Fibroblast of skin of right quadriceps (primary cell): ENCODE measurements at places on chromosomes 6 and 20.
A peak's percentile ranks its signal among the peaks of the same experiment; 100 is the strongest.

DNA sequence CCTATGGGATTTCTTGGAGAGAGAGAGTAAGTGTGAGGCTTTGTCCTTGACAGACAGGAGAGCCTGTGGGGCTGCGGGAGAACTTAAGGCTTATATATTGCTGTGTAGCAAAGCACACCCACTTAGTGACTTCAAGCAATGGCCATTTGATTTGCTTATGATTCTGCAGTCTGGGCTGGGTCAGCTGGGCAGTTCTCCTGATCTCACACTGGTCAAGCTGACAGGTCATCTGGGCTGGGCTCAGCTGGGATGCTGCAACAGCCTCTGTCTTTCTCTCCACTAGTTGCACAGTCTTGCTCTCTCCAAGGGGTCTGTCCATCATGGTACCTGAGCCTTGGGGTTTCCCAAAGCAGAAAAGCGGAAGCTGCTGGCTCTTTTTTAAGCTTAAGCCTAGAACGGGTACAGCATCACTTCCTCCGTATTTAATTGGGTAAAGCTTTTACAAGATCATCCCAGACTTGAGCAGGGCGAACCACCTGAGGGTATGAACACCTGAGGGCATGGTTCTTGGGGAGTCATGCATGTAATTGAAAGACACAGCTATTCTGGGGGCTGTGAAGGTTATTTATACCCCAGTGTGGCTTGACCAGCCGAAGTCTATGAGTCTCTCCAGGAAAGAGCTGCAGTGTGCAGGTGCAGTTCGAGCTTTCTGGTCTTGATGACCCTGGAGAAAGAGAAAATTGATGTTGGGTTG lies 13.3 kb upstream of the GGTLC1 start:
- DNase-seq = no peak

DNA sequence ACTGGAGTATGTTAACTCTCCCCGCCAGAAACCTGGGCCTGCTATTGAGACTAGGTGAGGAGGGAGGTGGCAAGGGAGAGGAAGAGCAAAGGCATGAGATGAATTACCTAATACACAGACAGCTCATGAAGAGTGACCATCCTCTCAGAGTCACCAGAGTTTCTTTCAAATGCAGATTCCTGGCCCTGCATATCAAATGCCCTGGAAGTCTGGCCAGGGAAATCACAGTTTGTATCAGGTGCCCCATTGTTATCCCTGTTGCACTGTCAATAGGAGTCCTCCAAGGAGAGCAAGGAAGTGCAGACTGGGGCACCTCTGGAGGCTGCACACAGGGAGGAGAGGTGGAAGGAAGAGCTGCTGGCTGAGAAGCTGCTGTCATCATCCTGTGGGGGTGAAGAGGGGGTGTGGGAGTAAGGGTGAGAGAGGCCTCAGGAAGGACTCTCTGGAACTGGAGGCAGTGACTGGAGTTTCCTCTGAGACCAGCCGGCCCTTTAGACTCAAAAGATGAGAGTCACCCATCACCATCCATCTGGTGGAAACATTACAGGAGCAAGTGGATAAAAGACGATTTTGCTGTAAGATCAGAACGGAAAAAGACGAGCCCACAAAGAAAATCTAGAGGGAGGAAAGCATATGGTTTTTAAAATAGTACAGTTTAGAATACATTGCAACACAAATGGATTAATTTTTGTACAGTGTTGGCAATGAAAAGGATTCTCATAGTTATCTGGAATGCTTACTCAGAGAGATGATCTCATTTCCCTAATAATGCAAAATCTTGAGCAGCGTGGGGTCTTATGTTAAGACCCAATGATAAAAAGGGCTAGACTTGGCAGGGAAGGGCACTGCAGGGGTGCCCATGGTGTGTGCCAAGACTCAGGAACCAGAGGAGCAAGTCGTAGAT lies 268.1 kb downstream of the UST start:
- peak; percentile 86 for DNase-seq

DNA sequence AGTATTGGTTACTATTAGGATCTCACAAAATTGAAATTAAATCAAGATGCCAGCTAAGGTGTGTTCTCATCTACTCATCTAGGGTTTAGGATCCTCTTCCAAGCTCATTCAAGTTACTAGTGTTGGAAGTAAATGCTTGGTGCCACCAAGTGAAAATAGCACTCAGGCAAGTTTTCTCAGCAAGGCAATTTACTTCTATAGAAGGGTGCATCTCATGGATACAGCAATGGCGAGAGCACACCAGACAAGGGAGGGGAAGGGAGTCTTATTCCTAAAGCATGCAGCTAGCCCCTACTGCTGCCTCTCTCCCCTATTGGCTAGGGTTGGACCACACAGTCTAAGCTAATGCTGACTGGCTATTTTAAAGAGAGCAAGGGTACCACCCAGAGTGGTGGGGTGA lies 23.0 kb upstream of the FAM8A1 start:
- no peak for DNase-seq

DNA sequence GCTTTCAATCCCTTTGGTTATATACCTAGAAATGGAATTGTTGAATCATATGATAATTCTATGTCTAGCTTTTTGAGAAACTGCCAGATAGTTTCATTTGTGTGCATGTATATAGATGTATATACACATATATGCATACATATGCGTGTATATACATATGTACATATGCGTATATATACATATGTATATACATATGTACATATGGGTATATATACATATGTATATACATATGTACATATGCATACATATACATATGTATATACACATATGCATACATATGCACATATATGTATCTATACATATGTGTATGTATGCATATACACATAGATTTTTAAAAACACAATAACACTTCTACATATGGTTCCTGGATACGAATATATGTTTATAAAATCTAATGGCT lies 8.4 kb downstream of the SF3B5 start:
- DNase-seq = no peak

GRCh38 chr6:26087284-26088115 lies at the start of gene HFE:
Gene HFE, plus strand, starts transcription at chr6:26087429. Its CDS starts 12 bp downstream, at chr6:26087441.
- DNase-seq = peak; percentile 68

- DNase-seq = peak; percentile 23
Observed at GRCh38 chr6:93468291-93468690, 48.9 kb upstream of the EPHA7 start.

DNA sequence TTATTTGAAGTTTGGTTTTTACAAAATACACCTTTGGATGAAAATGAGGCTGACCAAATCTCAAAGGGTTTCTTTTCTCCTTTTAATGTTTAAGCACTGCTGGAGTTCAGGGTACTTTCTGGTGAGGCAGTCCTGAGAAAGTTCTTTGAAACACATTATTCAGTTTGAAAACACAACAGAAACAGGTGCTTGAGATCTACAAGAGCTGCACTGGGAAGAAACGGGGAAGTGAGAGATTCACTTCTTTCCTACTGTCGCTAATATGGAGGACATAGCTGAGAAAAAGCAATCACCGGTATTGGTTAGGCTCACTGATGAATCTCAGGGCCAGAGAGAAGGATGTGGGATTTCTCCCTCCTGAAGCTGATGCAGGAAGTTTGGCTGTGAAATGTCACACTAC lies 22.9 kb upstream of the TMEM170B start:
- DNase-seq = no peak

- no peak for DNase-seq
Observed at GRCh38 chr6:130776287-130776925, 50.8 kb upstream of the SMLR1 start.

GRCh38 chr6:56992036-56992435 lies 37.1 kb downstream of the BEND6 start:
- DNase-seq = no peak

DNA sequence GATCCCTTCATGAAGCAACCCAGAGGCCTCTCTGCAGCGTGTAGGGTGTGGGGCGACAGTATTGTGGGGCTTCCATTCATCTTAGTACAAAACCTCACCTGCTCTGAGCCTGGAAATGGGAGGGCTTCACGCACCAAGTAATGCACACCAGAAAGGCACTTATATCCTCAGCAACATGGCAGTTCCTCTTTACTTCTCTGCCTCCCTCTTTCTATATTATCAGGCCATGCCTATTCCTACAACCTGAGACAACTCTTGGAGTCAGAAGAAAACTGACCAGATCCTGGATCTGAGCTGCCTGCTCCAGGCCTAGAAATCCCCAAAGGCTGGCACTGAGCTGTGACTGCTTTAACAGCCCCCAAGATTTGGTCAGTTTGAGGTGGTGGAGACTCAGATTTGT lies 7.6 kb upstream of the ZNF76 start:
- no peak for DNase-seq

DNA sequence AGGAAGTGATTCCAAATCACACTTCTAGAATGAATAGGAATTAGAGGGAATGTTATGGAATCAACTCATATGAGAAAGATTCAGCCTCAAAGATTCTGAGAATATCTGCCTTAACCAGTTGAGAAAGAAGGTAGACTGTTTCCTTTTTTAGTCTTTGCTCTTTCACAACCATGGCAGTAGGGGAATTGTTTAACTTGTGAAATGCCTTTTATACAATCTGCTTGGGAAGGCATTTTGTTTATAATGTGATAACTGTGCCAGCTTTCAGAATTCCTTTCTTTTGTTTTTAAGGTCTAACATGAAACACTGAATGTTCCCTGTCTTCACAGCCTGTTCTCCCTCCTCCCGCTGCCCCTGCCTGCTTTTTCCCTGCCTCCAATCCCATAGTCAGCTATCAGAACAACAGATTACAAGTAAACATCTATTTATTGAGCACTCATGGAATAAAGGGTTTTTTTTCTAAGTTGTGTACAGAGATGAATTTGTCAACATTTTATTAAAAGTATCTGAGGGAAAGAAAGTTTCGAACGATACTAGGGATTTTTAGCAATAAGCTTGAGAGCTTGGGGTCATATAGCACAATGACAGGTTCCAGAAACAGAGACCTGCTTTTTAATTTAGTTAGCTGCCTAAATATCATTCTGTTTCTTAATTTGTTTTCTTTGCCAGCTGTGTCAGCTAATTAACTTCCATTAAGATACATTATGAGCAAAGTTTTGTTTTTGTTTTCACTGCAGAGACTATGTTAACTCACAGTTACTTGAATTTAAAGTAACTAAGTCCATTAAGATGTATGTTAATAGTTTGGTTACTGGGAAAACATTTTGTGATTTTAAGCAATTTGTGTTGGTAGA lies 28.3 kb upstream of the FBXO30 start:
- DNase-seq = no peak

DNA sequence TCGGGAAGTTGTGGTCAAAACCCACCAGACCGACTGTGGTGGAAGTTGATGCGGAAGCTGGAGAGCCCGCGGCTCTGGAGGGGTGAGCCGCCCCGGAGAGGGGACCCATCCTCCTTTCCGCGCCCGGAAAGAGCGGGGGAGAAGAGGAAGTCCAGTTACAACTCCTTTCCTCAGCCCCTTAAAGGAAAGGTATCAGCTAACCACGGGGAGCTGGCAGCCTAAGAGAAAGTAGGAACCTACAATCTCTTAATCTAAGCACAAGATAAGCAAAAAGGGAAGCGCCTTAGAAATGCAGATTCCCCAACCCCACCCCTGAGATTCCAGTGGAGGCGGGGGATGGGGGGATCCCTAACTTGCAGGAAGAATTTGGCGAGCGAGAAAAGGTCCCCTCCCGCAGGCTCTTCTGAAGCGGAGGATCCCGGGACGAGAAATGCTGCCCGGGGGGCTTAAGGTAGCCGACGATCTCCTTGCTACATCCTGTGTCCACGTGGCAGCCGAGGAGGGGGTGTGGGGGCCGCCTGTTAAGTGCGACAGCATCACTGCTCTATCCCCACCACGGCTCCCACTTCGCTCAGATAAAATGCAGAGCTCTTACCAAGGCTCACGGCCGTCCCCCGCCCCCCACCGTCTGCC lies 87.5 kb downstream of the ZFP64 start:
- DNase-seq = peak; percentile 47

- DNase-seq = peak; percentile 82
Observed at GRCh38 chr6:74409447-74409846, 713.4 kb downstream of the CD109 start.

GRCh38 chr6:39088331-39088730 lies 26.7 kb downstream of the SAYSD1 start:
- peak; percentile 22 for DNase-seq

DNA sequence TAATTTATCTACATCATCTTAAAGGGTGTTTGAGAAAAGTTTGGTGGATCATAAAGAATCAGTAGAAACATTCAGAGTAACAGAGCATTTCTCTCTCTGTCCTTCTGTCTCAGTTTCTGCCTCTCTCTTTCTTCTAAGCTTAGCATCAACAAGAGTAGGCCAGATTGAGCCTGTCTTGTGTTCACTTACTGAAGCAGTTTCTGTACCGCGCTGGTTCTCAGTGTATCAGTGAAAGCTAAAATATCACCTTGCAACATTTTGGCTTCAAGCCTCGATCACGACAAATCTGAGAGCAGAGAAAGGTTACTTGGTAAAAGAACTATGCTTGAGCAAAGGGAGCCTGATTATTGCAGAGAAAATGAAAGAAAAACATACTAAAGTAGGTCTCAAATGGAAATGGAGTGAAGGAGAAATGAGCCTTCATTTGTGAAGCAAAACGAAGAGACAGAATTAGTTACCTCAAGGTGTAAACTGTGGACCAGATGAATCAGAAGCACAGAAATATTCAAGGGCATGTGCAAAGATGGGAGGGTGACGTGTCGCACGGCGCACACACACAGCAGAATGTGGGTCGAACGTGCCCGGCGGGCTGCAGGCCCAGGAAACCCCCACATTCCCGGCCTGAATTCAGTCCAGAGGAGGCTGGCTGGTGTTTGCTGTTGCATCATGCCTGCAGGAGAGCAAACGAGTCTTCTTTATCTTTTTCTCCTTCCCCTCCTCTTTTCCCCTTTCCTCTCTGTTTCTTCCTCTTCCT lies 509.3 kb downstream of the QKI start:
- DNase-seq = no peak

DNA sequence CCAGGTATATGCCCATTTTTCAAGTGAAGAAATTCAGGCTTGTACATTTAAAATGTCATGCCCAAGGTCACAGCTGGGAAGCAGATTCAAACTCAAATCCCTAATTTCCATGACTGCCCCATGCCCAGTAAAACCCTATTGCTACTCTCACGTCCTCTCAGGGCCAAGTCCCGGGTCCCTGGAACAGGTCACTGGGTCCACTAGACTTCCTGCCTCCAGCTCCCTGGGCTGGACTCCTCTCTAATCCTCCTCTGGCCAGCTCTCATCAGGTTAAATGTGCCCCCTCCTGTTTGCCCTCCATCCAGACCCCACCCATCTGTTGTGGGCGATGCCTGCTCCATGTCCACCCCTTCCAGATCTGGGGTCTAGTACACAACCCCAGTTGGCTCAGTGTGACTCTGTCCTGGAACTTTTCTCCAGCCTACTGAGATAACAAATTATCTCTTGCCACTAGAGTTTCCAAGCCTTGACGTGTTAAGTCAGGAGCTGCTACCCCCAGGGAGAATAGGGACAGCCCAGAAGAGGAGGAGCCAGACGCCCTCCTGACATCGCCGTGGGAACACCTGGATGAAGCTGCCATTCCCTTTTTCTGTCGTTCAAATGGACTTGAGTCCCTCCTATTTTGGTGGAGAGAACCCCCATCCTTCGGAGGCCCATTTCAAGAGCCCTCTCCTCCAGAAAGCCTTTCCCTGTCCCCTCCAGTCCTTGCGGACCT lies 3.7 kb upstream of the SPDEF start:
- no peak for DNase-seq

GRCh38 chr20:4925842-4926530 lies 75.3 kb downstream of the SLC23A2 start:
- DNase-seq = peak; percentile 60

DNA sequence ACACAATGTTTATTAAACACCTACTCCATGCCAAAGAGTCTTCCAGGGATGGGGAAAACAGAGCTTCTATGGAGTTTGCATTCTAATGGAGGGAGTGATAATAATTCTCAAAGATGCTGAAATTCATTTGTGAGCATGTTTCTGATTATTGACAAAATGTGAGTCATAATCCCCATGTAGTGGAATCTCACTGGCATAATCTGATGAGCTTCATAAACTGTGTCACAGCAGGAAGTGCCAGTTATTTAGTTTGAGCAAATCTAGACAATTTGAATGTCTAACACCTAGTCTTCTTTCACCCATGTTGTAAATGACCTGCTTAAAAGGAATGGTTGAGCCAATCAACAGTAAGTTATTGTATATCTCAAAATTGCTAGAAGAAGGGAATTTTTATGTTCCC lies 95.1 kb downstream of the KCNQ5 start:
- peak; percentile 16 for DNase-seq
